ENCODE measurements at places on chromosomes 11 and 22.
A peak's percentile ranks its signal among the peaks of the same experiment; 100 is the strongest.

DNA sequence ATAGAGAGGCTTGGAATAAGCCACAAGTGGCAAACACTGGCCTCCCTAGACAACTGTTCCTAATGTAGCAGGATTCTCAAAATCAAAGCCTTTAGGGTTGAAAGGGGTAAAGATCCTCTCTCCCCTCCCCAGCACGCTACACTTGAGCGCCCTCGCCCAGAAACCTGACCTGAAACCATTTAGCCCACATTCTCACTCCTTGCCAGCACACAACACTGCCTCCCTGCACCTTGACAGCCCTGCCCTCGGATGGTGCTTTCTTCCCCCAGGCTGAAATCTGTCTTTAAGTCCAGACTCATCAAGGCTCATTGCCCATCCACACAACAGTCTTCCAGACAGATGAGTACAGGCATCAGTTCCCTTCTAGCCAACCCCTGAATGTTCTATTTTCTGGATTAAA, 26.5 kb downstream of the CWC15 start:
- DNase-seq, result no peak

- DNase-seq, result no peak
Measured at GRCh38 chr11:14359501-14360031, 583 bp upstream of the RRAS2 start.

DNA sequence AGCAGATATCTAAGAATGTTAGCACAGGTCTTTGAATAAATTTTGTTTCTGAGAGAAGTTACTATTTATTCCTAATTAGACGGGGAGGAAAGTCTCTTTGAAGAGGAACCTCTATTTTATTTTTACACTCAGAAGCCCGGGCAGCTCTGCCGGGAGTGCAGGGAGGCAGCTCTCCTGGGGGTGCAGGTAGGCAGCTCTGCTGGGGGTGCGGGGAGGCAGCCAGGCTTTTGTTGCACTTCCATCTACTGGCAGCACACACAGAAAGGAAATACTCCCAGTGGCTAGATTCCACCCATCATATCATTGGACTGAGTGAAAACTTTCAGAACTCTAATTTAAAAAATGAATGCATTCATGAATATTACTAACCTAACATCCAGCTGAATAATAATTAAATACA, 24.6 kb downstream of the OR10A6 start:
- no peak for DNase-seq

GRCh38 chr11:9607511-9607899, 34.0 kb downstream of the WEE1 start:
- no peak for DNase-seq

DNA sequence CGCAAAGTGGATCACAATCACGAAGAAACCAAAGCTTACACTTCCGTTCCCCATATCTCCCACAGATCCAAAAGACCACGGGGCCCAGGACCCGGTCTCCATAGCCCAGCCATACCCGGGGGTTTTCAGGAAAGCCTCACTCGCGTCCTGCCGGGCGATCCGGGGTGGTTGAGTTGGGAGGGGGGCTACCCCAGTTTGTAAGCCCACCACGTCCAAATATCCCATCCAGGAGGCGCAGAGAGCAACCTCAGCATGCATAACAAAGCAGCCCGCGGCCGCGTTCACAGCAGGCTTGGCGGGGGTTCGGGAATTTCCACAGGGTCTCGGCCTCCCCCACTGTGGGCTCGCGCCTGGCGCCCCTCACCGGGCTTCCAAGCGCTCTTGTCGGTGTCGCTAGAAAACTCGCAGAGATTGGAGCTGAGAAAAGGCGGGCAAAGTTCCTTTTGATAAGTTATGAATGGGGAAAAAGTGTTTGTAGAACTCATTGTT, 9.5 kb downstream of the SDF2L1 start:
- no peak for DNase-seq

- DNase-seq, result no peak
Measured at GRCh38 chr22:39434243-39434653, 22.6 kb upstream of the MGAT3 start.

DNA sequence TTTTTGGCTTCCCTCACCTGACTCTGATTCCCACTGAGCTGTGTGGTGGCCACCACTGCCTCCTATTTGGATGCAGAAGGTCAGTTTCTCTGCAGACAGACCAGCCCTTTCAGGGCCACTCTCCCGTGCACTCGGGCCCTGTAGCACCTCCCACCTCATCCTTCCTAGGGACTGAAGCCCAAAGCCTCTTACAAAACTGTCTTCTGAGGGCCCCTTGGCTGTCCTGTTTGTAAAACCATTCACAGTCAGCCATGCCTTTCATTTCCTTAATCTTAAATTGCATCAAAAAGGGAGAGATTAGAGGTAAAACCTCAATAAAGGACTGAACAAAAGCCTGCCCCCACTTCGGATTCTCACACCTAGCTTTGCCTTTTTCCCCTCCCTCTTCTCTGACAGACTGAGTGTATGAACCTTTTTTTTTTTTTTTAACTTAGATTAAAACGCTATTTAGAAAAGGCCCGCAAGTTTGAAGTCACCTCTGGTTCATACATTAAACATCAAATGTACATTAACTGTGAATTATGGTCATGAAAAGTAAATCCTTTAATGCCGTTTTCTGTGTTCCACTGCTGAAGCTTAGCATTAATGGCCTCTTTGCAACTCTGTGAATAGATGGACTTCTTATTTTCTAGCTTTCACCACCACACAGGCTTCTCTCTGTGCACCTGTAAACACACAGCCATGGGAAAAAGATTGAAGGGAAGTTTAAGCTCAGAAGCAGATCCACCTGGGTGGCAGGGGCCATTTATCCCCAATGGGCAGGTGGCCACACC, 247.2 kb upstream of the CADM1 start:
- DNase-seq, result no peak

- no peak for DNase-seq
Measured at GRCh38 chr11:12319988-12320387, 57.4 kb upstream of the PARVA start.

DNA sequence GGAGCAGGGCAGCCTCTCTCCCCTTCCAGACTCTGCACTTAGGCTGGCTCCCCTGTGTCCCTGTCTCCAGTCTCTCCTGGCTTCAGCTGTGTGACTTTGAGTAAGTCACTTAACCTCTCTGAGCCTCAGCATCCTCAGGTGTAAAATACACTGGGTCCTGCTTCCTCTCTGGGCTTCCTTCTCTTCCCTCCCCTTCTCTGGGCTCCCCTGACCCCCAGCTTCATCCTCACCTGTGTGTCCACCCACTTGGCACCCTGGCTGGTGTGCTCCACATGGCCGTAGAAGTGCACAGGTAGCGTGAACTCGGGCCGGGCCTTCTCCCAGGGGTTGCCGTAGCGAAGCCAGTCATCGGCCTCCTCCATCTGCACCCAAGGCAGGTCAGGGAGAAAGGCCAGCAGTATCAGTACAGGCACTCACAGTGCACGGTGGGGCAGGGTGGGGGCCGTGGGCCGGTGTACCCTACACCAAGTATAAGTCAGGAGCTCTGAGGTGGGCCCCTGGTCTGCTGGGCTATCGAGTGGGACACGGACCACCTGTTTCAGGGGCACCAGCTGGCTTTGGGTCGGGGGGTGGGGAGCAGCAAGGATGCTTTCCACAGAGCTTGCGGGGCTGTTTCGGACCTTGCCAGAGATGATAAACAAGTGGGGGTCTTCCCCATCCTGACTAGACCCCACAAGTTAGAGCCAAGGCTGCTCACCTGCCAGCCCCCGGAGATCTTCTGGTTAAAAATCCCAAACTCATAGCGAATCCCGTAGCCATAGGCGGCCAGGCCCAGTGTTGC, 2.0 kb downstream of the PYGM start:
- DNase-seq, result no peak

GRCh38 chr11:93654226-93654625, 7.3 kb upstream of the CEP295 start:
- no peak for DNase-seq

GRCh38 chr11:70324376-70325115, 54.1 kb downstream of the PPFIA1 start:
- DNase-seq, result peak; percentile 87

GRCh38 chr11:120241277-120241676, 1.3 kb downstream of the POU2F3 start:
- peak; percentile 82 for DNase-seq

- DNase-seq, result no peak
Measured at GRCh38 chr22:48919187-48919590, 908.5 kb downstream of the BRD1 start.

GRCh38 chr11:112174789-112175598, at the start of gene BCO2:
BCO2 (plus strand) TSS chr11:112175512; CDS start chr11:112175602, 90 bp downstream.
- DNase-seq, result peak; percentile 85

DNA sequence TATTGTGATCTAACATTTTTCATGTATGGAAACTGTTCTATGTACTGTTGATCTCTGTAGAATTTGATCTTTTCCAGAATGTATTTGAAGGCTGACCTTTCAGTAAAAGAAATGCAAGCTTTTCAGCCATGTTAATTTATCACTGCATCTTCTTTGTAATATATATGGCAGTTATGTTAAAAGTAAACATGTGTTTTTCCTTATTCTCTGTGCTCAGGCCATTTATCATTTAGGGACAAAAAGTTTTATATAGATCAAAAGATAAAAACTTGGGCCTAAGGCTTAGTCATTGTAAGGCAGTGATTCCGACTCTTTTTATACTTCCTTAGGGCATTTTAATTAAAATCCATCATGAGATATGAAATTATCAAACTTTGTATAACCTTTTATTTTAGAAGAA, 48.7 kb downstream of the KDM2A start:
- no peak for DNase-seq

DNA sequence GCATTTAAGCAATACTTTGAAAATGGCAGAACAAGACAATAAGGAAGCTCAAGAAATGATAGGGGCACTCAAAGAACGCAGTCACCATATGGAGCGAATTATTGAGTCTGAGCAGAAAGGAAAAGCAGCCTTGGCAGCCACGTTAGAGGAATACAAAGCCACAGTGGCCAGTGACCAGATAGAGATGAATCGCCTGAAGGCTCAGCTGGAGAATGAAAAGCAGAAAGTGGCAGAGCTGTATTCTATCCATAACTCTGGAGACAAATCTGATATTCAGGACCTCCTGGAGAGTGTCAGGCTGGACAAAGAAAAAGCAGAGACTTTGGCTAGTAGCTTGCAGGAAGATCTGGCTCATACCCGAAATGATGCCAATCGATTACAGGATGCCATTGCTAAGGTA, 51.9 kb downstream of the SPECC1L start:
- DNase-seq, result no peak

GRCh38 chr22:39249086-39249704, 4.4 kb upstream of the PDGFB start:
- no peak for DNase-seq

- DNase-seq, result no peak
Measured at GRCh38 chr22:17988800-17989513, 35.4 kb downstream of the MICAL3 start.
